Endothelial cell of umbilical vein (primary cell): ENCODE measurements at places on chromosomes 1 and 21. TPM values are rescaled to one million over a fixed set of nuclear protein-coding genes. Genes with fewer than 3 reads are reported as not detected.

LYPD8 gene
- total RNA-seq = not detected in 2 replicates

C1orf210 gene
- total RNA-seq = not detected in 2 replicates

IL10RB gene
- 21.7 and 21.9 TPM in 2 replicates for total RNA-seq

DNAJC28 gene
- 0.82 and 1.0 TPM in 2 replicates for total RNA-seq

OR2L13 gene
- total RNA-seq = not detected in 2 replicates
